ENCODE measurements at places on chromosomes 1 and 21.
A peak's percentile ranks its signal among the peaks of the same experiment; 100 is the strongest.

DNA sequence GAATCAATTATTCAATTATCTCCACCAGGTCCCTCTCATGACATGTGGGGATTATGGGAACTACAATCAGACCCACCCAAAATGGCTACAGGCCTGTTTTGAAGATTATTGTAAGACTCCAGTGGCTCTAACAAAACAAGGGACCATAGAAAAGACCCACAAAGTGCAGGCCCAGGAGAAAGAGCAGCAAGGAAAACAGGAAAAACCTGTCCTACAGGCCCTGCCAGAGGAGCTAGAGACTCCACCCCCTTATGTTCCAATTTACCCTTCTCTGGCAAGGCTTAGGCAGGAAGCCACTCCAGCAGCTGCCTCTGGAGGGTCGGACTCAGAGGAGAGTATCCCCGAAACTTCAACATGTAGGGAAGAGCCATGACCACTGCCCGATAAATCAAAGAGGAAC, 96.5 kb downstream of the LIPI start:
- no peak for DNase-seq

DNA sequence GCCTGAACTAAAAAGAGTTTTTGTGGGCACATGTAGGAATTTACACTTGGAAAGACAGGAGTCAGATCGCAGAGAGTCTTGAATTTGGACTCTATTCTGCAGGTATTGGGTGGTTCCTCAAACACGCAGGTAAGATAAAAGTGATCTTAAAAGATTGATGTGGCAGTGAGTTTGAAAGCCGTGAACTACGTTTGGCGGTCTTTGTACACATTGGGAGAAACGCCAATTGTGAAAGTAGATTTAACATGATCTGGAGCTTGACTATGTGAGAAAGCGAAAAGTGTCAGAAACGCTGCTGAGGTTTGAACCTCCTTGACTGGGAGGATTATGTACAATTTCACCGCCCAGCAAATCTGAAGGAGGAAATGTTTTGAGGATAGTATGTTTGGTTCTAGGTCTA, 1.5 kb upstream of the PPP2R5A start:
- no peak for DNase-seq

- no peak for DNase-seq
Measured at GRCh38 chr1:61486783-61487536, 238.0 kb downstream of the TM2D1 start.

DNA sequence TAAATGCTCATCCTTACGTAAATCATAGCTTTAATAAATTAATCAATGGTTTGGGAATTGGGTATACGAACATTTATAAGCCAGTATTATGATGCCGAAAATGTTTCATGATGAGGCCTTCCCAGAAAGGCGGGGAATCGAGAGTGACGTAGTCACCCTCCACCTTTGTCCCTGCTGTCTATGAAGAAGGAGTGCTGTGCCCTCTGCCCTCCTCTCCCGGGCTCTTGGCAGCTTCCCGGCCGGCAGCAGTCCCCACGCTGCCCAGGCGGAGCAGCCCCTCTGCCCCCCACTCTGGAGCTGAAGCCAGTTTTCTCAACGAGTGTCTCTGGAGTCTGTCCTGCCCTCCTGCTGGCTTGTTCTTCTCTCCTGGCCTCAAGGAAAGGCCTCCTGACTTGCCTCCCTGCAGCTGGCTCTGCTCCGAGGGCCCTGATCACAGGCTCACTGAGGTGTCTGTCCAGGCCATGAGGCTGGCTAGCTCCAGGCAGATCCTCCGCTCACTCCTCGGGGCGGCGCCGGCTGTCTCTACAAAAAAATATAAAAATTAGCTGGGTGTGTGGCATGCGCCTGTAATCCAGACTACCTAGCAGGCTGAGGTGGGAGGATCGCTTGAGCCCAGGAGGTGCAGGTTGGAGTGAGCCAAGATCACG, 150.7 kb upstream of the COL6A1 start:
- no peak for DNase-seq

DNA sequence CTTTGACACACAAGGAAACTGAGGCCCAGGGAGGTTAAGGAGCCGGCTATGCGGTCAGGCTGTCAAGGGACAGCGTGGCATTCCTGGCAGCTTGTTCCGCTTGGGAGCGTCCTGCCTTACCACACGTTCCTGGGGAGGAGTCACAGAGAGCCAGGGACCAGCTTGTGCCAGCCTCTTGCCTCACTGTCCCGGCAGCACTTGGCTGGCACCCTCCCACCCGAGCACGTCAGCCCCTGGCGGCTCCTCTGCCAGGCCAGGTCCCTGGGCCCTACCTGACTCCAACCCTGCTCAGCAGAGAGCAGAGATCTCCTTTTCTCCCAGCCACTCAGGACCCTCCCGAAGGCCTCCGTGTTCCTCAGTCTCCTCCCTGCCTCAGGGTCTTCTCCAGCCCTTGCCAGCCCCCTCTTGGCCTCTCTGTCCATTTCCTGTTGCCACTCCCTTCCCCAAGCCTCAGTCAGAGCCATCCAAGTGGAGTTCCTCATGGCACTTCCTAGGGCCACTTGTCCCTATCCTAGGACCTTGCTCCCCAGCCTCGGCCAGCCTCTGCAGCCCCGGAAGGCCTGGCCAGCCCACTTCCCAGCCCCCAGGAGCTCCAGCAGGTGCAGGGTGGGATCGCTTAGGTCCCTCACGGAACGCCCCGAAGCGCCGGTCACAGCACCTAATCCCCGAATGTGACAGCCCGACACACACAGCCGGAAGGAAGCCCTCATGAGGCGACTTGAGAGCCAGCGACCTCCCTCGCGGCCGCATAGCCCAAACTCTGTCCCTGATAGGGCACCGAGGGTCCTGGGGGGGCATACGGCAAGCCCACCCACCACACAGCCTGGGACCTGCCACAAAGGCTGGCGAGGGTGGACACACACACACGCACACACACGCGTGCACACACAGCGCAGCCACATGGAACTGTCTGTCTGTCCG, 130.3 kb downstream of the CASZ1 start:
- no peak for DNase-seq

- DNase-seq = no peak
Measured at GRCh38 chr1:217687511-217687910, 56.4 kb downstream of the SPATA17 start.

DNA sequence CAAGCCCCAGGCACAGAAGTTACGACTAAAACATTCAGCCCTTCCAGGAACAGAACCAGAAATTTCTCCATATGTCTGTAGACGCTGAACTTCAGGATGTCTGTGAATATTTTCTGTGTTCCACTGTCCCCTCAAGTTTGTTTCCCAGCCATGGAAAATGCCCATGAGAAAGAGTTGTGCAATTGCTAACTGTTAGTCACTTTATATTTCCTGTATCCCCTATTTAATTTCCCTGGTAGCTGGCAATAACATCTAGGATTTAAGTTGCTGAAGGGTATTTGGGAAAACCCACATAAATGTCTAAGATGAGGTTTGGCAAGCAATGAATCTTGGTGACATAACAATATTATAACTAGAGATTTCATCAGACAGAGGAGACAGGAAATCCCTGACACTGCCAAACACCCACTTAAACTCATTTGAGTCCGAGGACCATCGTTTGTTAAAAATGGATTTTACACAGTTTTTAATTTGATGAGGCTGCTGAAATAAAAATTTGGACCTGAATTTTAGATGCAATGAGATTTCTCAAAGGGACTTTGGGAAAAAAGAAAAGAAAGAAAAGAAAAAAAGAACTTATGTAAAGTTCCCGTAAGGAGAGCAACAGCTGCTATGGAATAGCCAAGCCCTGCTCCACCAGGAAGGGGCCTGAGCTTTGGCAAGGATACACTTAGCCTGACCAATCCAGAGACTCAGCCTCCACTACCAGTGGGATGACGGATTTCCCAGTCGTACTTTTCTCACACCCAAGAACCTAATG, 21.8 kb upstream of the ERRFI1 start:
- peak; percentile 79 for DNase-seq

GRCh38 chr1:8136766-8137165, 110.7 kb upstream of the ERRFI1 start:
- no peak for DNase-seq

DNA sequence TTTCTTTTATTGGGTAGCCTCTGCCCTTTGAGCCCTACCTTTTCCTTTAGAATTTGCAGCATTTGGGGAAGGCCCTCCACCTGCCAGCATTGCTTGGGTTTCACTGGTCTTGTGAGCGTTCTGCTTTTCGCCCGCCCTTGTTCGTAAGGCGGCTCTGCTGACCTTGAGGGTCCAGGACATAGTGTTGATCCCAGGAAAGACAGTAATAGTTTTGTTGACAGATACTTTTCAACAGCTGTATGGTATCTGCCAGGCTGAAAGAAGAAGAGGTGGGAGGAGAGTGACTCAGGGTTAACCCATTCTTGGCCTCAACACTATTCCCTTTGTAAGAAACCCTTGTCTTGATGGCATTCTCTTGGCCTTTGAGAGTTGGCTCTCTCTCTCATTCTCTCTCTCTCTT, 113.4 kb upstream of the SPAG17 start:
- DNase-seq = no peak

- DNase-seq = no peak
Measured at GRCh38 chr21:36097427-36098181, 27.8 kb downstream of the CBR1 start.

GRCh38 chr1:55316502-55316901, 101.3 kb upstream of the USP24 start:
- no peak for DNase-seq

GRCh38 chr21:41491412-41491811, 16.5 kb downstream of the TMPRSS2 start:
- DNase-seq = no peak

DNA sequence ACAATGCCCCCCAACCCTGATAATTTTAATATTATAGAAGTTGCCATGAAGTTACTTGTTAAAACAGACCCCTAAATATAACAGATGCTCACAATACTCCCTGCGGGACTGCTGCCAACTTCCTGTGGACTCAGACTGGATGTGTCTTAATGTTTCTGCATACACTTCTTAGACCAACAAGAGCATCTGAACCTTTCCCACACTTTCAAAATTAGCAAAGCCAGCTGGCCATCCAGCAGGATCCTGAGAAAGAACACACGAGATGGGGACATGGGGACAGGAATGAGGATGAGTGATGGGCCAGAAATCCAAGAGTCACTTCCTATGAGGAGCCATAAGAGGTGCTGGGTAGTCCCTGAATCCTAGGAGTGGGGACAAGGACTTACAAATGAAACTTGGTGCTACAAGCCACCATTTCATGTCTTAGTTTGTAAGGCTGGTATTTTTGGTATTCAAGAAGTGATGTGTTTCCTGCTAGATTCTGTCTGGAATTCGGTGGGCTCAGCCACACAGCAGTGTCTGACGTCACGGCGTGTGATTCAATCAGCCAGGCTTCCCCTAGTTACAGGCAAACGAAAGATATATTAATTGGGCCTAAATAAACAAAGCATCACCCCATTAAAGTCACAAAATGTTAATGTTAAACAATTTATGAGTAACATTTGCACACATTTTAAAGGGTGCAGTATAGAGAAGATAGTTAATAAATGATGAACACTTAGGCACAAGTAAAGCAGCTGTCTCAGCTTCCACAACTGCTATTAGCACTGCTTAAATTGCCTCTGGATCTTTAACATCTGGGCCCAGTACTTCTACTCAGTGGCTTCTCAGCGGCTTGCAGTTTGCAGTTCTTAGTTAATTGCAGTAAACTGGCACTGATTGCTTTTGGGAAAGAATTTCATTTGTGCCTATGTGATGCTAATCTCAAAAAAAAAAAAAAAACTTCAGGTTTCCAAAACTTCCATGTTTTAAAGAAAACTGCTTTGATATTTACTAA, 41.2 kb upstream of the RGS8 start:
- no peak for DNase-seq

GRCh38 chr1:33118274-33118673, 37.3 kb downstream of the AZIN2 start:
- no peak for DNase-seq

GRCh38 chr1:35971601-35972000, 40.7 kb downstream of the AGO3 start:
- no peak for DNase-seq

GRCh38 chr21:31479222-31479621, 135.2 kb upstream of the TIAM1 start:
- no peak for DNase-seq

- DNase-seq = no peak
Measured at GRCh38 chr1:53210352-53210751, 10.1 kb downstream of the CZIB start.

DNA sequence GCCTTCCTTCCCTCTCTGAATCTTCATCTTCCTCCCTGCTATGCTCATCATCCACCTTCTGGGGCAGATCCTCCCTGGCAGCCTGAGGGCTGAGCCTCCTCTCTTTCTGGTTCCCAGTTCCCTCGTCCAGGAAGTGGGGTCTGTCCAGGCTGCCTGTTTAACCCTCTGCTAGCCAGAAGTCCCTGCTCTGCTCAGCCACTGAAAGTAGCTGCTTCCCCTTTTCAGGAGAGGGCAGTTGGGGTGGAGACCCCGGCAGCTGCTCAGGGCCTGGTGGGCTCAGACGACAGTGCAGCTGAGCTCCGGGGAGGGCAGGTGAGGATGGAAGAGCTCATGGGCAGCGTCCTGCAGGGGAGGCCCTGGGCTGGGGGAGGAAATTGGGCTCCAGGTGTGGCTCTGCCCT, 43.1 kb upstream of the ETV3 start:
- DNase-seq = no peak

DNA sequence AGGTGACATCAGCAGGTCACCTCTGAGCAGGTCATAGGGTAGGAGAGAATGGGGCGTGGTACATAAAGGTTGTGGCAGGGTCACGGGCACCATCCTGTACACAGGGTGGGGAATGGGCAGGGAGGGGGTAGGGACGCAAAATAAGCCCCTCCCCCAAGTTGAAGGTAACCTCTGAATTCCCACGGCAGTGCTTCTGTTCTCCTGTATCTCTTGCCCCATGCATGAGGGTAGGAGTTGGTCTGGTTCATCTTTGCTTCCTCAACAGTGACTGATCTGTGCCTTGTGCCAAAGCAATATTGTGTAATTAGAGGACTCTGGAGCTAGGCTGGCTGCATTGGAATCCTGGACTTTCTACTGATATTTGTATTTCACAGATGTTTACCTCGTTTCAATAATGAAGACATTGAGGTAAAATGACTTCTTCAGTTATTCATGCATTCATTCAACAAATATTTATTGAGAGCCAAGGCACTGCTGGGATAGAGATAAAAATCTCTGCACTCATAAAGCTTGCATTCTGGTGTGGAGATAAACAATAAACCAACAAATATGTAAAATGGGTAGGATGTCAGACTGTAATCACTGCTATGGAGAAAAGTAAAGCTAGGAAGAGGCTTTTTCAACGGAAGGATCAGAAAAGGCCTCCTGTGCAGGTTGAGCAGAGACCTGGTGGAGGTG, 18.4 kb upstream of the GFI1 start:
- no peak for DNase-seq

- DNase-seq = peak; percentile 87
Measured at GRCh38 chr1:178417858-178418257, 78.9 kb downstream of the CLEC20A start.

GRCh38 chr1:247370786-247371732, 39.4 kb upstream of the ZNF496 start:
- DNase-seq = peak; percentile 29

GRCh38 chr1:192984080-192984479, 75.1 kb downstream of the UCHL5 start:
- DNase-seq = no peak

DNA sequence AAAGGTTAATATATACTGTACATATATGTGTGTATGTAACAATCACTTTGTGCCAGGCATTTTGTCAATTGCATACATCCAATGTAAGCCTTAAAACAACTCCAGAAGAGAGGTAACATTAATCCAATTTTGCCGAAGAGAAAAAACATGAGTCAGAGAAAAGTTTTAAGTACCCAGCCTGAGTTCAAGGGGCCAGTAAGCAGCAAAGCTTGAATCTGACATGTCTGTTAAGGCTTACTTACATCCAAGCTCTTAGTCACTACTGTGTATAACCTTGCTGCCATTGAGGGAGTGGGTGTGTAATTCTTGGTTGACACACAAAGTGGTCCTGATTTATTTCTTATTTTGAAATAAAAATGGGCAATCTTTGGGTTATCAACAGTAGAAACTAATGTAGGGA, 360.4 kb upstream of the LYPLAL1 start:
- peak; percentile 9 for DNase-seq

Data from RKO (cell line).